ENCODE measurements at places on chromosomes 1 and 21.

GRCh38 chr1:214438075-214438474 is 113.3 kb downstream of the PTPN14 start:
- no peak for DNase-seq

DNA sequence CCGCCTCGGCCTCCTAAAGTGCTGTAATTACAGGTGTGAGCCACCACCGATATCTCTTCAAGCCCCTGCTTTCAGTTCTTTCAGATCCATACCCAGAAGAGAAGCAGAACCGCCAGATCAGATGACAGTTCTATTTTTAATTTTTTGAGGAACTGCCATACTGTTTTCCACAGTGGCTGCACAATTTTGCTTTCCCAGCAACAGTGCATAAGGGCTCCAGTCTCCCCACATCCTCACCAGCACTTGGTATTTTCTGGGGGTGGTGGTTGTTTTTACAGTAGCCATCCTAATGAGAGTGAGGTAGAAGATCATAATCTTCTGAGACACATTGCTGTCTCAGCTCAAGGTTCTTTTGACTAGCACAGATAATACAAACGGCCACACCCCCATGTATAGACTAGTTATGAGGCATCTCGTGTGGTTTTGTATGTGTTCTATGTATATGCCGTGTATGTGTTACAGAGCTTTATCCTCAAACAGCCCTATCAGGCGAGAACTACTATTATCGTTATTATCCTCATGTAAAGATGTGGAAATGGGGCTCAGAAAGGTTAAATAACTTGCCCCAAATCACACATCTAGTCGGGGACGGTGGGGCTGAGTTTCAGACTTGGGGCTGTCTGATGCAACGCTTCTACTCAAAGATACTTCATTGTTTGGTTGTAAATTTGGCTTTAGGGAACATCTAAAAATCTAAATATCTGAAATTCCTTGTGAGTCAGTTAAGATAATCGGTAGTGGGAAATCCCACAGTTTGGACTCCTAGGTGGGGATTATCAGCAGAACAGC is 12.0 kb downstream of the FHAD1 start:
- DNase-seq: no peak

GRCh38 chr1:203580733-203581132 is 45.9 kb upstream of the ATP2B4 start:
- no peak for DNase-seq

GRCh38 chr1:47362828-47363227 is 29.2 kb downstream of the CMPK1 start:
- DNase-seq: no peak

- peak; percentile 73 for DNase-seq
These were observed 3.9 kb upstream of the PRKCZ start for GRCh38 chr1:2046174-2046917.

DNA sequence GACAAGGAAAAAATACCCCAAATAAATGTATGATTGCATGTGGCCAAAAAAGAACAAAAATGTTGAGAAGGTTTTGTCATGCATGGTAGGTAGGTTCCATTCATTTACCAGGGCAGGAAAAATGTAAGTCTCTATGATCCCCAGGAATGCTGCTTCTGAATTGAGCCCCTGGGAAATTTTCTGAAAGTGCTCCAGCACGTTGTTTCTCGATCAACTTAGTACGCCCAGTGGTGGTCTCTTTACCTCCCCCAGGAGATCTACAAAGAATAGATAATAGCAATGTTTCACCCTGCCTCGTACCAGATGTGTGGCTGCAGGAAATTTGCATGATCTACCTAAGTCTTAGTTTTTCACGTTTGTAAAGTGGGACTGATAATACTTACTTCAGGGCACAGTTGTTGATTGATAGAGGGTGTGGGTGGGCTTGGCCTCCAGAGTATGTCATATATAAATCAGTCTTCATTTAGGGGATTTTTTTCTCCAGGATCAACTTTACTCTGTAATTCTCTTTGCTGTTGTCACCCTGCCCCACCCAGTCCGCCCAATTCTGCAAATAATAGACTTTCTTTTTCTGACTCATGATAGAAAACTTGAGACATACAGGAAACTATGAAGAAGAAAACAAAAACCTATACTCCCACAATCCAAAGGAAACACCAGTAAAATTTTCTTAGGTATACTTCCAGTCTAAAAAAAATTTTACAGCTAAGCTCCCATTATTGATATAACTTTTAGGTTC is 462.0 kb upstream of the RUNX1 start:
- DNase-seq: no peak

- DNase-seq: no peak
These were observed 209.2 kb upstream of the PTGFR start for GRCh38 chr1:78281580-78281979.

GRCh38 chr21:31218830-31219608 is 125.0 kb downstream of the TIAM1 start:
- no peak for DNase-seq

GRCh38 chr1:29415861-29416260 is 179.5 kb downstream of the PTPRU start:
- DNase-seq: no peak

DNA sequence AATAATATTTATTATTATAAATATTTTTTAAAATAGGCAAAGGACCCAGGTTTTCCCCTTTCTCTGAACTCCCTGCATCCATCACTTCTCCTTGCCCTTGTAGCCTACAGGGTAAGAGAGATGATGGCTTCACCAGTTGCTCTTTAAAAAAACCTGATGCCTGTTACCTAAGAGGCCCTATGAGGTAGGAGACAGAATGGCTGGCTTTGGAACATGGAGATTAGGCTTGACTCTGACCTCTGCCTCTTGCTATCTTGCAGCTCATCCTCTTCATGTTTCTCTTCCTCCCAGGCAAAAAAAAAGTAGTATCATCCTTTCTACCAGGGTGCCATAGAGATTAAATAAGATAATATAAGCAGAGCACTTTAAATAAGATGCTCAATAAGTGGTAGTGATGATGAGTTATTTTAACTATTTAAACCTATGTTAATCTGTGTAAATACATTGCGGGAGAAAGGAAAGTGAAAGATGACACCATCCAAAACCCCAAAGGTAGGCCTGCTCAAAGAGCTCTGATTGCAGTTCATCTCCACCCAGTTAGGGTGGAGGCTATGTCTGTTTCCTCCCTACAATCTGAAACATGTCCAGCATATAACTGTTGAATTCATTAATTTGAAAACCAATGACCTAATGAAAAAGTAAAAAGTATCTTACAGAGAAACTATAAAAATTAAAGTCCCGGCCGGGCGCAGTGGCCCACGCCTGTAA is 51.8 kb downstream of the RGS2 start:
- DNase-seq: no peak

- no peak for DNase-seq
These were observed 4.2 kb downstream of the SPATA46 start for GRCh38 chr1:162372159-162373071.

DNA sequence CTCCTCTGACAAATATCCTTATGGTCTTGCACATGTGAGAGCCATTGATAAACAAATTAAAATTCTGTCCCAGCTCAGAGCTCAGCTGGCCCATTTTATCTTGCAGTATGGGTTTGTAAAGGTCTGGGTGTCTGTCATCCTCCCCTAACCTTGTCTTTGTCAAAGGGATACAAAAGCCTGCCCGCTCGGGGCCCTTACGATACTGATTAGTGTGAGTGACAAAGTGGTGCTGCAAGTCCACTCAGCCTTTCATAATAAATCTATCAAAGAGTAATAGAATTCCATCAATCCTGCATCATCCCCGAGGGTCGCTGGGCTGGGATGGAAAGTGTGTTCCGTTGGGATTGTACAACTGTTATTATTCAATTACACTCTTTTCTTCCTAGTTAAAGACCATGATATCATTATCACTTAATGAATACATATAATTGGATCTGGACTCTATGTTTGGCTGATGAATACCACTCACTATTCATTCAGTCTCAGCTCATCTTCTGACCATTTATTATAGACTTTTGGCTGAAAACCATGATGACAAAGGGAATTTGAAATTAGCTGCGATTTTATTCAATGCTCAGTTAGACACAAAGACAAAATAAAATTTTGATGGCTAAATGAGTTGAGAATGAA is 122.5 kb upstream of the FOXD3 start:
- no peak for DNase-seq

DNA sequence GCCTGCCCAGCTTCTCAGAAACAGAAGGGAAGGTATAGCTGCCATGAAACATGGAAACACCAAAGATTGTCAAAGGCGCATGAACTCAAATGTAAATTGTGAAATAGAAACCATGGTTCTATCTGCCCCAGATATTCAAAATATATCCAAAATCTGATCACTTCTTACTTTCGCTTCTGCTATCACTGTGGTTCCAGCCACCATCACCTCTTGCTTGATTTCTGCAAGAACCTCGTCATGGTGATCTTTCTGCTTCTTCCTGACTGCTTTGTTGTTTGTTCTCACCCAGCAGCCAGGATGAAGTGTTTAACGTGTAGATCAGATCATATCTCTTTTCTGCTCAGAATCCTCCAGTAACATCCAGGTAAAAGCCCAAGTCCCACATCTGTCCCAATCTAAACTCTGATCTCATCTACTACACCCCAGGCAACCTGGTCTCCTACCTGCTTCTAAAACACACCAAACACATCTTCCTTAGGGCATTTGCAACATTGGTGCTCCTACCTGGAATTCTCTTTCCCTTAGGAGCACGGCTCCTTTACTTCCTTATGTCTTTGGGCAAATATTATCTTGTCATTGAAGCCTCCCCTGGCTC is 10.5 kb upstream of the LMO4 start:
- DNase-seq: no peak

DNA sequence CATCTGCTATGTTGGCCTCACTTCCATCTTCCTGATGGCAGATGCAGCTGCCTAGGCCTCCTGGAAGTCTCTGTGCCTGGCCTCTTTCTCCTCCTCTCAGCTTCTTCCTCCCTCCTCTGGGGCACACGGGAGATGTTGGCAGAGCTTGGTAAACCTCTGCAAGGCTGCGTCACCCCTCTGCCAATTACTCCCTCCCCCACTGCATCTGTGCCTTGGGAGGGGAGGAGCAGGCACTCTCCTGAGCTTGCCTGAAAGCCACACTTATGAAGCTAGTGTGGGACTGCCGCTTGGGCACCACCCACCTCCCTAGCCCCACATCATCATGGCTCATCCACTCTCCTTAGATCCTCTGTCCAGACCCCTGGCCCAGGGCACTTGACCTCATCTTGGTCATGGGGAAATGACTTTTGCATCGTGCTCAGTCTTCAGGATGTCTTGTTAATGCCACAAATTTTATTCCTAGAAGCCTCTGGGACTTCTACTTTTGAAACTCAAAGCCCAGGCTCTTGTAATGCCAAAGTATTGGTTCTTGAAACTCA is 7.3 kb upstream of the TMEM51 start:
- DNase-seq: no peak

GRCh38 chr1:214584805-214585766 is 17.9 kb upstream of the CENPF start:
- peak; percentile 42 for DNase-seq

GRCh38 chr21:22993144-22993543 is 1994.9 kb downstream of the NCAM2 start:
- no peak for DNase-seq

DNA sequence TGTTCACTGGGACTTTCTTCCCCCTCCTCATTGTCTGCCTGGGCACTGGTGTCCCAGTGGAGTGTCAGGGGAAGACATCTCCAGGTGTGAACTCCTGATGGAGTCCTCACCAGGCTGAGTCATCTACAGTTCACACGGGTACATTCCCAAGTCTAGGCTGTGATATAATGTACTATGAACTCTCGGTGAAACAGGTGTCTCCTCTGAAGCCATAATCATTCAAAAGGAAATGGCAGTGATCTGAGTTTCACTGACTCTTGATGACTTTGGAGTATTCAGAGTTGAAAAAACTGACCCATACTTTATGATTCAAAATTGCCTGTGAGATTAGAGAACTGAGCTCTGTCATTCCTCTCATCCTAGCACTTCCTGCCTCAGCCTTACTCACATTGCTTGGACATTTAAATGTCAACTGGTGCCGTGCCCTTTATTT is 9.1 kb downstream of the LAMC2 start:
- no peak for DNase-seq

- DNase-seq: no peak
These were observed 13.9 kb downstream of the LEMD1 start for GRCh38 chr1:205407970-205408369.

DNA sequence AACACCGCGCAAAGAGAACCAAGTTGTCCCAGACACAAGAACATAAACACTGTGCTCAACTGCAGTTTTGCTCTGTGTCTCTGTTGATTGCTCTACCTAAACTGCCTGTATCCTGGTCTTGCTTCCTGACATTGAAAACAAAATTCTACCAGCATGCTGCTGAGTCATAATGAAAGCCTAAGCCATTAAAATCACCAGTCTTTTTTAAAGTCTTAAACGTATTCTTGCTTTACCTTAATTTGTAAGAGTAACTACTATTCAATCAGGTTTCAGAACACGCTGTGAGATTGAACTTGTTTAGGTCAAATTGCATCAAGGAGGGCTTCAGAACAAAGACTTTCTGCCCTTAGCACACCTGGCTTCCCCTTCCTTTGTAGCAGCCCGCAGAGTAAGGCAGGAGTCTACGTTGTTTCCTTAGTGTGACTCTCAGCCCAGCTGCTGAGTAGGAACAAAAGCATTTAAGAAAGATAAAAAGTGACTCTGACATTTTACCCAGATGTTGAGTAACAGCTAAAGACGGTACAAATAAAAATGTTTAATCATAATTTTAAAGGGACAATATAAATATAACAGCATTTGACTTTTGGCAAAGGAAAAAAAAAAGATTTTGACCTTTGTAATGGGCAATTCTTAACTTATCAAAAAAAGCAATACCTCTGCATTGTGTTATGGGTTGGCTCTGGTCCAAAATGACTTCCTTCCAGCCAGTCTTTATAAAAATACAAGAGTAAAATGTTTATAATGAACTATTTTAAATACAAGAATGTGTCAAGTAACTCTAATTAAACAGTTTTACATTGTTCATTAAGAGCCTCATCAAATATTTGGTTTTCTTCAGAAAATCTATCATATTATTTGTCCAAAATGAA is 186.9 kb upstream of the ADGRL4 start:
- DNase-seq: no peak

DNA sequence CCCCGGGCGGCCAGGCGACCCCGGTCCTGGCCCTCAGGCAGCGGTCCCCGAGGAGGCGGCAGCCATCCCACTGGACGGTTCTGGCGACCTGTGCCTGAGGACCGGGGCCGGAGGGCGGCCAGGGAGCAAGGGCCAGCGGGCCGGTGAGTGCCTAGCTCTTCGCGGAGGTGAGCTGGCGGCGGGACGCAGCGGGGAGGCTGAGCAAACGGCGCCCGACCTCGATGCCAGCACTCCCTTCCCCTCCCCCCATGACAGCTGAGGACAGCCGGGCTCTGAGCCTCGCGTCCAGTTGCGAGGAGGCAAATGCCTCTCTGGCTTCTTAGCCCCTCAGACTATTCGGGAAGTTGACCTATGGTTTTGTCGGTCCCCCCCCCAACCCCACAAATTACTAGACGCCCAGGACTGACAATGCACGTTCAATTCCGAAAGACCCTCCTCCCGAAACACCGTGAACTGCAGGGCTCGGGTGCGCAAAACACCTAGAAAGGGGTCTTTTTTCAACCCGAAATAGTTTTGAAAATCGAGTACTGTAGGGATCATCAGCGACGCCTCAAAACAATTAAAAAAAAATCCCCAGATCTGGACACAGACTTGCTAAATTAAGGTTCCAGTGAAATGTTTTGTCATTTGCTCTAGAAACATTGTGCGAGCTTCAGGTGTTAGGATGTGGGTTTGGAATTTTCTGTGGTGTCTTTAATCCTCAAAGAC is 8.3 kb downstream of the CDKN2C start:
- peak; percentile 73 for DNase-seq

Data from cerebellar cortex (tissue), 1 donor.